ENCODE measurements at places on chromosomes 3 and 15.

GRCh38 chr15:95226835-95227234 lies 995.5 kb downstream of the MCTP2 start:
- DNase-seq, result no peak

- no peak for DNase-seq
These were observed 51.6 kb downstream of the LIPC start for GRCh38 chr15:58483376-58483775.

- DNase-seq, result no peak
These were observed 73.6 kb downstream of the ADCY5 start for GRCh38 chr3:123375014-123375940.

DNA sequence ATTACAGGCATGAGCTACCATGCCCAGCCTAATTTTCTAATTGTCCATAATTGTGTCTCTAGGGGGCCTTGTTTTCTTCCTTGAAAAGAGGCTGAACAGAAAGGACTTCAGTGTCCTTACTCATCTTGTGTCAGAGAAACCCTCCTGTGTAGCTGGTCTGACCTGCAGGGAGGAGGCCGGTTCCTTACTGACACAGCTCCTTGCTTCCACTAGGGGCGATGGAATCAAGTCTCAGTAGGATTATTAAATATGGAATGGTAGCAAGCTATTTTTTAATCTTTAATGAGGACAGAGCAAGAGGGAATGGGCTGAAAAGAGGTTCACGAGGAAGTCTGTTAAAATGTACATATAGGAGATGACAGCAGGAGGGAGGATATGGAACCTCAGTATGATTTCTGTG lies 8.6 kb downstream of the LPCAT4 start:
- no peak for DNase-seq

GRCh38 chr3:171776839-171777583 lies 33.3 kb downstream of the PLD1 start:
- no peak for DNase-seq

- DNase-seq, result no peak
These were observed 209.9 kb downstream of the ITPR1 start for GRCh38 chr3:4703054-4703480.

Measured in omental fat pad (tissue), 4 donors.